Activated T-cell treated with anti-CD3 and anti-CD28 coated beads, Interleukin-2, amount 50 U/mL, for 72 hours (primary cell): ENCODE measurements at places on chromosomes 11 and 22.

GRCh38 chr22:28911304-28911690 is 27.9 kb downstream of the ZNRF3 start:
- DNase-seq = no peak

DNA sequence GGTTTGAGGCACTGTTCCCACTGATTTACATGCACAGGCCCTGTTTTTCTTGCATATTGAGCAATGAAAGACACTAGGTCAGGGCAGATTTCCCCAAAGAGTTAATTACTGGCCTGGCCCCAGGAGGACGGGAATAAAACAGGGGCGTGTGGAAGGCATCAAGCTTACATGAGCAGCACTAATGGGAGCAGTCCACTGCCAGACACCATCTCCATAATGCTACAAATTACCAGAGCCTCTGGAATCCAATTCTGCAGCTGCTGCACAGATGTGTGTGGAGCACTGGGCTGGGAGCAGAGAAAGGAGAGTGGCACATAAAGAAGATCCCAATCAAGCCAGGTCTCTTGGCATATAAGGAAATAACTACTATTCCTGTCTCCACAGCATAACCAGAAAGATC is 96.9 kb downstream of the CCDC34 start:
- DNase-seq = no peak

DNA sequence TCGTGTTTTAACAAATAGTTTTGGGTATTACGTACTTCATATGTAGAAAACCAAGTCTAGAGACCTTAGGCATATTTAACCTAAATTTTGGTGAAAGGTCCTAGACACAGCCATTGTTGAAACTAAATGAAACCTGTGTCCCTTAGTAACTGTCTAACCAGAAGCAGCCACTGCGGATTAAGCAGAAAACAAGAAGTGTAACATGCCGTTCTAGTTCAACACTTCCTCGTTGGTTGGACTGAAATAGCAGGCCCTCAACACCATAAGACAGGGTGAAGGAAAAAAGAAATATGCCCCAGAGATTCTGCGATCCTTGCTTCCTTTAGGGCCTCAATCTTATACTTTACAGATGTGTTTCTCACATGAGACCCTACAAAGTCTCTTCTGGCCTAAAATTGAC is 2.0 kb downstream of the NAA40 start:
- no peak for DNase-seq

DNA sequence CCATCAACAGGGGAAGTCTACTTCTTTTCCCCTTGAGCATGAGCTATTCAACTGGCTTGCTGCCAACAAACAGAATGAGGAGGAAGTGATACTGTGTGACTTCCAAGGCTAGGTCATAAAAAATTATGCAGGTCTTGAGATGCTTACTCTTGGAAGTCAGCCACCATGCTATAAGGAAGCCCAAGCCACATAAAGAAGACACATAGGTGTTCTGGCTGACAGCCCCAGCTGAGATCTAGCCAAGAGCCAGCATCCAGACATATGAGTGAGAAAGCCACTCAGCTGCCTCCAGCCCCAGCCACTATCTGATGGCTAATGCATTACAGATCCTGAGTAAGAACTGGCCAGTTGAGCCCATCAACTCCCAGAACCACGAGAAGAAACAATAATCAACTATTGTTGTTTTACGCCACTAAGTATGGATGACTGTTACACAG is 31.0 kb upstream of the PPP2R1B start:
- no peak for DNase-seq

GRCh38 chr11:118917481-118918127 is 8.1 kb downstream of the BCL9L start:
- DNase-seq = peak; percentile 68

- DNase-seq = no peak
These were observed 27.1 kb downstream of the SDHD start for GRCh38 chr11:112113539-112114457.

DNA sequence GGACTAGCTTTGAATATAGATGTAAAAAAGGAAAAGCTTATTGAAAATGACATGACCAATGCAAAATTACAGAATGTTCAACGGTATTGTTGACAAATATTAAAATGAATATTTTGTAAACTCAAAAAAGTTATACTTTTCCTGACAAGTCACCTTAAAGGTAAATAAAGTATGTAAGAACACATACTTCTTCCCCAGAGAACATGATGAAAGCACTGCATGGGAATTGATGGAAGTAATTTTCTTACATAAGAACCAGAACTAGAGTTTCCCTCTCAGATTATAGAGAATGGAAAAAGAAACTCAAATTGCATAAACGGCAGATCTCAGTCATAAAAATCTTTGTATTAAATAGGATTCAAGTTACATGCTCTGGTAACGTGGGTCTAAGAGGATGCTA is at the start of gene OR4P4:
OR4P4 (plus strand) TSS at position 301 of the 400 bp plus-strand sequence.
- DNase-seq = no peak

DNA sequence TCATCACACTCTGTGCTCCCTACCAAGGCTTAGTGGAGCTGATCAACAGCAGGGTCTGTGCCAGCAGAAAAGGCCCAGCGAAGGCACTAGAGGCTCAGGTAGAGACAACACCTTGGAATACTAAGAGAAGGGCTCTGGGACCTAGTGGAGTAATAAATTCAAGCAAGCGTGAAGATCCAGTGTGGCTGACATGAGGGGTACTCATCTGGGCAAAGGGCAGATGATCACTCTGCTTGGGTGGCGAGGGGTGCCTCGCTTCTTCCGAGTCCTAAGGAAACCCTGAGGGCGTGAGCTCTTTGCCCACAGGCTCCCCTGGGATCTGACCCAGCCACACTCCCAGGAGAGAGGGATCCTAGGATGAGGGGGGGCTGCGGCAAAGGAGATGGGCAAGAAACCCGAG is 3.5 kb upstream of the TPBGL start:
- DNase-seq = no peak

GRCh38 chr11:121086866-121087265 is 14.2 kb upstream of the TECTA start:
- DNase-seq = no peak

GRCh38 chr11:1384199-1384970 is 5.3 kb upstream of the BRSK2 start:
- DNase-seq = peak; percentile 47

- no peak for DNase-seq
These were observed 10.2 kb upstream of the CD82 start for GRCh38 chr11:44555031-44555800.

- DNase-seq = no peak
These were observed 55.7 kb downstream of the FAM168A start for GRCh38 chr11:73542175-73542574.

DNA sequence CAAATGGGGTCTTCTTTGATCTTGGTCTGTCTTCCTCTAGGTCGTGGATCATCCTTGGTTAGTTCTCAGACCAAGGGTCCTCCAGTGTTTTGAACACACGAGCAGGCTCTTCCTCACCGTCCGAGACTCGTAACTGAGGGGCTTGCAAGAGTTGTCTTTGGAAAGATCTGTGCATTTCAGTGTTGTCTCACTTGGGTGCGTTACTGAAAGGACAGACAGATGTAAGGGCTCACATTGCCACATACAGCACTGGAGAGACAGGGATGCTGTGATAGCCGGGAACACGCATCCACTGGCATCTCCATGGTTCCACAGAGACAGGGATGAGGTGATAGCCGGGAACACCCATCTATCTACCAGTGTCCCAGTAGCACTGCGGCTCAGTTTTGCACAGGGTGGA is 15.7 kb downstream of the GLB1L2 start:
- no peak for DNase-seq

GRCh38 chr11:62432695-62433094 is 13.9 kb downstream of the SCGB1A1 start:
- DNase-seq = no peak

DNA sequence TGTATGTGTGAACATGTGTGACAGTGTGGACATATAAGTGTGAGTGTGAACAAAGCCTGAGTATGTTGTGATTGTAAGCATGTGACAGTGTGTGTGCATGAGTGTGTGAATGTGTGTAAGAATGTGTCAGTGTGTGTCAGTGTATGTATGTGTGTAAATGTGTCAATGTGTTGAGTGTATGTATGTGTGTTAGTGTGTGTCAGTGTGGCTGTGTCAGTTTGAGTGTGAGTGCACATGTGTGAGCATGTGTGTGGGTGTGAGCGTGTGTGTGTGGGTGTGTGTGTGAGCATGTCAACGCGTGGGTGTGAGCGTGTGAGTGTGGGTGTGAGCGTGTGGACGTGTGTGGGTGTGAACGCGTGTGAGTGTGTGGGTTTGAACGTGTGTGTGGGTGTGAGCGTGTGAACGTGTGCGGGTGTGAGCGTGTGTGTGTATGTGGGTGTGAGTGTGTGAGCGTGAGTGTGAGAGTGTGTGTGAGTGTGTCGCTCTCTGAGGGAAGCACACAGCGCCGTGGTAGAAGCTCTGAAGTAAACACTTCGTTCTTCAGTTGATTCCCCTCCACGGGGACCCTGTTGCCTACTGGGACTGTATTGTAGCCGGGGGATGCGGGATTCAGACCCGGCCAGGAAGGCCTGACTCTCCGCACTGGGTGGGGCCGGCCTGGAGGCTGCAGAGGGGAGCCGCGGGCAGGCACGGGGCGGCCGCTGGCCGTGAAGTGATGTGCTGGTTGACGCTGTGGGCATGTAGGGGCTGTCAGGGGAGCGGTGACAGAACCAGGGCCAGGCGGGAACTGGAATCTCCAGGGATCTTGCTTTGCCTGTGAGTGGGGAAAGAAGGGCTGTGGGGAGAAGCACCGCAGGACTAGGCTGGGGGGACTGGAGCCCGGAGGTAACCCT is 21.1 kb downstream of the RPS6KA4 start:
- no peak for DNase-seq

DNA sequence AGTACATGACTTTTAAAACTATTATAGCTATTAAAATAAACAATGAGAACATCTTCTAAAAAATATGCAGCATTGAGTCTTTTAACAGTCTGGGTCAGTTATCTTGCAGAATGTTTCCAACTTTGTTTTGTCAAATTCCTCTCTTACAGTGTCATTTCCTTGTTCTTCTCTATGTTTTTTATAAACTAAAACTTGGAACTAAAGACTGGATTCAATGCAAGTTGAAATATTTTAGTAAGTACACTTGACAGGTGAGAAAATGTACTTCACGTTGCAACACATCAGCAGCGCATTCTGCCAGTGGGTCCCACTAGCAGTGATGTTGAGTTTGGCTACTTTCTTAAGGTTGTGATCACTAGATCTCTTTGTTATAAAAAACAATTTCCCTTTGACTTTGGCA is 1407.6 kb upstream of the RAG2 start:
- no peak for DNase-seq

DNA sequence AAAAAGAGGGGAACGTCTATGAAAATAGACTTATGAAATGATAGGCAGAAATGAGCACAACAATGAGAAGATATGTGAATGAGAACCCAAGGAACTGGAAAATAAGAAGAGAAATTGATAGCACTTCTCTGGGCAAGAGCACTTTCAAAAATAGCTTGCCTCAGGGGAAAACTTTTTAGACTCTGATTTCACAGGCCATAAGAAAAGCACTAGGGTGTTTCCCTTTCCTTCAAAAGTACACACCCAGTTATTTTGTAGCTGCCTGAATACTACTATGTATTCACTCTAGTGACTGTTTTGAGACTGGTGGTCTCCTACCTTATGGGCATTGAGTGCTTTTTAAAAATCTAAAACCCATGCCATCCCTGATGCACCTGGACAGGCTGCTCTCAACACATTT is 172.3 kb upstream of the SOX6 start:
- no peak for DNase-seq

GRCh38 chr11:69337211-69337721 is 43.3 kb downstream of the MYEOV start:
- DNase-seq = peak; percentile 19
